HL-60 (cell line): ENCODE measurements at places on chromosomes 1 and 21.

- no peak for DNase-seq
These were observed 151.3 kb downstream of the APP start for GRCh38 chr21:26019236-26019635.

DNA sequence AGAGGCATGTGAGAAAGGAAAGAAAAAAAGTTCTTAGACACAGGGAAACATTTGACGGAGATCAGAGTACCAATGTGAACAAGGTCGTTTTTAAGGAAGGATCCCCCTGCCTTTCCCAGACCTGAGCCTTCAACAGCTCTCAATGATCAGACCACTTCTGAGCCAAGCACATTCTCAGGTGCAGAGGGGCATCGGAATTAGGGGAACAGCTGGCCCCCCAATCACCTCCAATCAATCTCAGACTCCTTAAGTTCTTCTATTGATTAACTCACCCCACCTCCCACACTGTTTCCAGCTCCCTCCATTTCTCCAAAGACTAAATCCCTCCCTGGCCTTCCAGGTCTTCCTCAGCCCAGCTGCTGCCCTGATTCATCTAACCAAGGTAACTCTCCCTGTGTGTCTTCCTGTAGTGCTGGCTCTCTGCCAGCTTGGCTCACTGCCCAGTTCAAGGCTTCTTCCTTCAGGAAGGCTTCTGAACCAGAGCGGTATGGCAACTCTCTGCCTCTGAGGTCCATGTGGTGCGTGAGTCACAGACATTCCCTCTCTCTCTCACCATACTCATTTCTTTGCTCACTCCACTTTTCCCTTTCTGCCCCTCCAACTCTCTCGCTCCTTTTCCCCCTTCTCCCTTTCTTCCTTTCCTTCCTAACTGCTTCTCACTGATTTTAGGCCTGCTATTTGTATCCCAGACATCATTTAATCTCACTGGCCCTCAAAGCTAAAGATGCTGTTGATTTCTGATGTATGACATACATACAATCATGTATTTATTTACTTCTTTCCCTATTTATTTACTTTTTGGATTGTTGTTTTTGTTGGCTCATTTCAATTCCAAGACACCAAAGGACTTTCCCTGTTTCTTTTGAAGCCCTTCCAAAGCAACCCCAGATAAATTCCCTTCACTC lies 18.1 kb downstream of the CFAP45 start:
- peak; percentile 55 for DNase-seq

GRCh38 chr1:224429616-224430326 lies 4.8 kb downstream of the WDR26 start:
- DNase-seq = no peak

- no peak for DNase-seq
These were observed 9.5 kb downstream of the SON start for GRCh38 chr21:33552093-33552998.

DNA sequence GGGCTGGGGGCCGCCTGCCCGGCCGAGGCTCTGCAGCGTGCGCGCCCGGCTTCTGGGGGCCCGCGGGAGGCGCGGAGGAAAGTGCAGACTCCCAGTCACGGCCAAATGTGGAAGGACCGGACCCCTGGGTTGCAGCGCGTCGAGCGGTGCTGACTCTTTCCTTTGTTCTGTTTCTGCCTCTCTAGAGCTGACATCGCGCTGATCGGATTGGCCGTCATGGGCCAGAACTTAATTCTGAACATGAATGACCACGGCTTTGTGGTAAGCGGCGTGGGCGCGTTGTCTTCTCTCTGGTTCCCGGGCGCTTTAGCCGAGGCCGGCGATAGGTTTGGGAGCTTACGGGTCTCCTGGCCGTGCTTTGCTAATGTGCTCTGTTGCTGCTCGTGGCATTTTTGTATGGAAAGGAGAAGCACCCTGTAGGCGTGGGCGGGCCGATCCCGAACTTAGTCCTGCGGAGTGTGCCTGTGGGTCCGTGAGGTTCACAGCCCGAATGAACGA lies 629 bp downstream of the PGD start:
- no peak for DNase-seq

GRCh38 chr21:37230632-37231248 lies 36.4 kb downstream of the VPS26C start:
- no peak for DNase-seq

DNA sequence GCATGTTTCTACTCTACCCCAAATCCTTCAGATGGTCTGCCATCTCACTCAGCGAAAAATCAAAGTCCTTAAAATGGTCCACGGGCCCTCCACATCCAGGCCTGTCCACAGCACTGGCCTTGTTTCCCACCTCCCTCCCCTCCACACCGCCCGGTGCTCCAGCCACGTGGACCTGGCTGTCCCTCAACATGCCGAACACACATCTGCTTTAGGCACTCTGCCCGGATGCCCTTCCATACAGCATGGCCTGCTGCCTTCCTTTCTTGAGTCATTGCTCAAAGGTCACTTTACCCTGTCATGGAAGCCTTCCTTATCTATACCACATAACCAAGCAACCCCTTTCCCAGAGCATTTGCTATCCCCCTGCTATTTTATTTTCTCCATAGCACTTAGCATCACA lies 143.0 kb downstream of the DNM3 start:
- DNase-seq = no peak

DNA sequence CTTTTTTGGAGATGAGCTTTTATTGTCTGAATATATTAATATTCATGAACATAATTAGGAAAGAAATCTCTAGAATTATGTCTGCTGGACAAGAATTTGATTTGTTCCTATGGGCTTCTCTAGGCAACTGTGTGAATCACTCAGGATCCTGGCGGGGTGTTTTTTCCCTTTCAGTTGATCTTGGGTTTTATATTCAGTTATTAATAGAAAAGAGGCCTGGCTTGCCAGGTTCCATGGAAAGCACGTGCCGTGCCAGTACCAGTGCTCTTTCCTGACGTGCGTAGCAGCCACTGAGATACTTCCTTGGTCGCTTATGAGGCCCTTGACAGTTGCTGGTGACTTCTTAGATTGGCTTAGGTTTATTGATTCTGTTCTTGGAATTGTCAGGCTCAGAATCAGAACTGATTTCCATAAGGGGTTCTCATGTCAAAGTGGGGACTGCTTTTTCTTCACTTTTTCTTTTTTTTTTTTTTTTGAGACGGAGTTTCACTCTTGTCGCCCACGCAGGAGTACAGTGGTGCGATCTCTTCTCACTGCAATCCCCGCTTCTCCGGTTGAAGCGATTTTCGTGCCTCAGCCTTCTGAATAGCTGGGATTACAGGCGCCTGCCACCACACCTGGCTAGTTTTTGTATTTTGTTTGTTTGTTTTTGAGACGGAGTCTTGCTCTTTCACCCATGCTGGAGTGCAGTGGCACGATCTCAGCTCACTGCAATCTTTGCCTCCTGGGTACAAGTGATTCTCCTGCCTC lies 48.7 kb upstream of the KIF1B start:
- no peak for DNase-seq

GRCh38 chr1:162905174-162906158 lies 44.5 kb upstream of the CCDC190 start:
- no peak for DNase-seq

GRCh38 chr1:46043458-46044017 lies 88.9 kb downstream of the PIK3R3 start:
- peak; percentile 95 for DNase-seq

- DNase-seq = no peak
These were observed 11.7 kb downstream of the SOD1 start for GRCh38 chr21:31671146-31671716.
